Mesenchymal stem cell (in vitro differentiated cells and primary cell): ENCODE measurements at places on chromosomes 4 and X.

- peaks cover 36% of the 10 kb centered on the region for H3K27me3 ChIP-seq
- H3K36me3 ChIP-seq, result no peaks in the 10 kb centered on the region
- DNase-seq, result no peak
- no peak overlapping the region for H3K4me3 ChIP-seq
- no peaks in the 10 kb centered on the region for H3K4me1 ChIP-seq
Measured at GRCh38 chr4:55002431-55002830, 123.0 kb downstream of the KDR start.

DNA sequence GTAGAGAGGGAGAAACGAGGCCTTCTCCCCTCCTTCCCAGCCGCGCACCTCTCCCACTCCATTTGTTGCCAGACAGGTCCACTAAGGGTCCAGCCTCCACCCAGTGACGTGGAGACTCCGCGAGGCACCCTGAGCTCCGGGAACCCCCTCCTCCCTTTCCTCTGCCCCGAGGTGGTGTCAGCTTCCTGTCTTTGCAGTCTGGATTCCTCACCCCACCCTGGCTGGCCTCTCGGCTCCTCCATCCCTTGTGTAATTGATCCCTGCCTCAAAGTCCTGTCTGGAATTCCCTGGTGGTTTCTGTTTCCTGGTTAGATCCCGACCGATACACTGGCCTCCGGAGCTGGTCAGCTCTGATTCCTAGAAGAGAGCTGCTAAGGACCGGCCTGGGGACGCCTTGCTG, 105.9 kb upstream of the SCOC start:
- H3K36me3 ChIP-seq, result no peaks in the 10 kb centered on the region
- H3K27me3 ChIP-seq, result no peaks in the 10 kb centered on the region
- peak; percentile 34 for DNase-seq
- peaks cover 6% of the 10 kb centered on the region for H3K4me1 ChIP-seq
- H3K4me3 ChIP-seq, result no peak overlapping the region

GRCh38 chr4:143358923-143359643, 22.4 kb downstream of the GAB1 start:
- H3K4me3 ChIP-seq, result no peak overlapping the region
- H3K27ac ChIP-seq, result peak overlapping the region; percentile 92
- H3K4me1 ChIP-seq, result peaks cover 6% of the 10 kb centered on the region
- H3K27me3 ChIP-seq, result no peaks in the 10 kb centered on the region
- peak; percentile 84 for DNase-seq

DNA sequence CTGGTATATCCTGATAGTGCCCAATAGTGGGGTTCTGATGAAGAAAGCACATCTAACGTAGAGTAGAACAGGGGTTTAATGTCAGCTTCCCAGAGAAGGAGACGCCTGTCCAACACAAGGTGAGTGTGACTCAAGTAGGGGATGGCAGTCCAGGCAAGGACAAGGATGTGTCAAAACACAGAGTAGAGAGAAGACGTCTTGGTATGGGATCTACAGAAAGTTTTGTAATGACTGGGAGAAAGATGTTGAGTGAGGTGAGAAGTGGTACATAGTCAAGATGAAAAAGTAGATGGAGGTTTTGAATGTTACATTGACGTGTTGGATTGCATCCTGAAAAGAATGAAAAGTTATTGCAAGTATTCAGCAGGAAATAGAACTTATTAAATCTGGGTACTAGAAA, 124.4 kb downstream of the TMA16 start:
- H3K27ac ChIP-seq, result no peak overlapping the region
- no peaks in the 10 kb centered on the region for H3K27me3 ChIP-seq
- H3K36me3 ChIP-seq, result no peaks in the 10 kb centered on the region
- no peaks in the 10 kb centered on the region for H3K4me1 ChIP-seq

GRCh38 chr4:95151255-95151654, 393.5 kb downstream of the BMPR1B start:
- no peaks in the 10 kb centered on the region for H3K36me3 ChIP-seq
- H3K27me3 ChIP-seq, result no peaks in the 10 kb centered on the region
- no peak overlapping the region for H3K4me3 ChIP-seq
- no peaks in the 10 kb centered on the region for H3K4me1 ChIP-seq

GRCh38 chr4:19686456-19686855, 565.2 kb upstream of the SLIT2 start:
- no peaks in the 10 kb centered on the region for H3K27me3 ChIP-seq
- DNase-seq, result no peak
- no peaks in the 10 kb centered on the region for H3K4me1 ChIP-seq
- no peaks in the 10 kb centered on the region for H3K36me3 ChIP-seq
- no peak overlapping the region for H3K27ac ChIP-seq

DNA sequence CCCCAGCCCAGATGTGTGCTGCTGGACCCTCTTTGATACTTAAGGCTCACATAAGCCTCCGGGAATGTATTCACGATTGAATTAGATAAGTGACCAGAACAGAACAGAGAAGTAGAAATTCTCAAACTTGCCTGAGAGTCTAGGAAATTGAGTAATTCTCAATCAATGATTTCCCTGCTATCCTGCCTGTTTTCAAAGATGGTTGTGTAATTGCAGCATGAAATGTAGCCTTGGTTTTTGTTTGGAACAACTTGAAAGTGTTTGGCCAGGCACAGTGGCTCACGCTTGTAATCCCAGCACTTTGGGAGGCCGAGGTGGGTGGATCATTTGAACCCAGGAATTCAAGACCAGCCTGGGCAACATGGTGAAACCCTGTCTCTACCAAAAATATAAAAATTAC, 41.2 kb downstream of the TNIP2 start:
- H3K27me3 ChIP-seq, result no peaks in the 10 kb centered on the region
- peaks cover 6% of the 10 kb centered on the region for H3K4me1 ChIP-seq
- no peak for DNase-seq
- H3K27ac ChIP-seq, result no peak overlapping the region
- no peak overlapping the region for H3K4me3 ChIP-seq

GRCh38 chr4:159736411-159736810, 633.5 kb downstream of the RAPGEF2 start:
- no peaks in the 10 kb centered on the region for H3K36me3 ChIP-seq
- no peaks in the 10 kb centered on the region for H3K4me1 ChIP-seq
- H3K27ac ChIP-seq, result no peak overlapping the region
- H3K27me3 ChIP-seq, result no peaks in the 10 kb centered on the region
- no peak for DNase-seq

GRCh38 chr4:187333151-187333550, 609.5 kb upstream of the FAT1 start:
- no peak overlapping the region for H3K27ac ChIP-seq
- H3K4me3 ChIP-seq, result no peak overlapping the region
- peak; percentile 16 for DNase-seq
- no peaks in the 10 kb centered on the region for H3K4me1 ChIP-seq

- peak; percentile 65 for DNase-seq
- H3K27ac ChIP-seq, result no peak overlapping the region
- H3K4me3 ChIP-seq, result no peak overlapping the region
- H3K4me1 ChIP-seq, result no peaks in the 10 kb centered on the region
- no peaks in the 10 kb centered on the region for H3K36me3 ChIP-seq
Measured at GRCh38 chr4:142274137-142274536, 572.0 kb downstream of the INPP4B start.

DNA sequence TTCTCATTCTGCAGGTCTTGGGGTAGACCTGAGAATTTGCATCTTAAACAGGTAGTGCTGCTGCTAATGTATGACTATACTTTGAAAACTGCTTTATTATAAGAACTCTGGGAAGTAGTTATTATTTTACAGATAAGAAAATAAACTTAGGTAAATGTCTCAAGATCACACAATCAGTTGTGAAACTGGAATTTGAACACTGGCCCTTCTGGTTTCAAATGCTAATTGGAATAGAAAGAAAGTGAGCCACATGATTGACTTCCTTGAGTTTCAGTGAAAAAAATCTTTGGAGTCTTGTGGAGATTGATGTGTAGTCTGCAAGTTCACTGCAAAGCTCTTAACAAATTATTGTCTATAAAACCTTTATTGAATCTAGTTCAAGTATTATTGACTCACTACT, 44.5 kb downstream of the FTHL17 start:
- H3K4me1 ChIP-seq, result no peaks in the 10 kb centered on the region
- no peak overlapping the region for H3K27ac ChIP-seq
- DNase-seq, result no peak
- no peak overlapping the region for H3K4me3 ChIP-seq
- no peaks in the 10 kb centered on the region for H3K27me3 ChIP-seq

DNA sequence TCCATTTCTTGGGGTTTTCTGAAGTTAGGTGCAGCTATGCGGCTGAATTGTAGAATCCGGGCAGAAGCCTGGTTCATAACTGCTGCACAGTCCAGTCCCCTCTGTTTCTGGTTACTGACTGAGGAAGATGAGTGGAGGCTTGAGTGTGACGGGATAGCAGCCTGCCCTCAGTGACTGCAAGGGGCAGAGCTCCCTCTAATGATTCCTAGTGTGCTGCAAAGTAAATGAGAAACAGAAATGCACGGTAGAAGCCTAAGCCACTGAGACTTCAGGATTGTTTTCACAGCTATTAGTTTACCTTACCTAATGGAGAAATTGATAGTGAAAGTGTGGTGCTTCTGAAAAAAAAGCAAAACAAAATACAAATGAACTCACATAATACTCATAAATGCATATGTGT, 189.2 kb downstream of the GPM6A start:
- no peaks in the 10 kb centered on the region for H3K4me1 ChIP-seq
- no peaks in the 10 kb centered on the region for H3K27me3 ChIP-seq
- no peaks in the 10 kb centered on the region for H3K36me3 ChIP-seq
- H3K4me3 ChIP-seq, result no peak overlapping the region

GRCh38 chrX:103495786-103496185, 23.5 kb downstream of the RAB40A start:
- no peak overlapping the region for H3K27ac ChIP-seq
- DNase-seq, result no peak
- H3K4me3 ChIP-seq, result no peak overlapping the region
- no peaks in the 10 kb centered on the region for H3K4me1 ChIP-seq
- peaks cover 3% of the 10 kb centered on the region for H3K36me3 ChIP-seq
- no peaks in the 10 kb centered on the region for H3K27me3 ChIP-seq

DNA sequence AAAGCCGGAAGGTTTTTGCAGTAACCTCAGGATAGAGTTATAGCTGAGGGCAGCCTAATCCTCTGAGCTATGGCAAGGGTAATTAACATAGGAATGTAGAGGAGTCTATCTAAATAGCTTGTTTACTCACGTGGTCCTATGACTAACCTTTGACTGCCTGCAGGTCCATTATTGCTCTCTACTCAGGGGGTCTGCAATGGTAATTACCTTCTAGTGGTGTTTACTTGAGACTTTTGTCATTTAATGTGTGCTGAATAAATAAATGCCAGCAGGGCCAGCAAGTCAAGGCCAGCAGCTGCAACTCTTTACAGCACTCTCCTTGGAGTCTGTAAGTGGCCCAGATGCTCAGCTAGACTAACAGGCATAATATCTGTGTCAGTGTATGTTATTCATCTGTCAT, 212.7 kb upstream of the FMR1 start:
- no peaks in the 10 kb centered on the region for H3K4me1 ChIP-seq
- no peak overlapping the region for H3K27ac ChIP-seq
- H3K4me3 ChIP-seq, result no peak overlapping the region
- no peaks in the 10 kb centered on the region for H3K27me3 ChIP-seq
- H3K36me3 ChIP-seq, result no peaks in the 10 kb centered on the region
- no peak for DNase-seq

DNA sequence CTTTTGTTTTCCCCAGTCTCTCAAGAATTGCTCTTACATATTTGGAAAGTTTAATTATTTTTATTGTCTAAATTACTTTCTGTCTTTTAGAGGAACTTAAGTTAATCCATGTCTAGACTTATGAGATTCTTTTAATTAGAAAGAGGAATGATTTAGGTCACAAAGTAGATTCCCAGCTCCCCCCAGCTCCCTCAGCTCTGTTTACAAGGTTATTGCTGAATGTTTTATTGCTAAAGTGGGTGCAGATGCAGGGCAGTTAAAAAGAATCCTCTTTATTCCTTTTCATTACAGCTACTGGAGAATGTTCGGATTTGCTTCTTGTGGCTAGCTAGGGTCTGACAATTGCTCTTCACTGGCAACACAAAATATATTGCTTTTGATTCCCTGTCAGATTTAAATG, 33.7 kb upstream of the CCKAR start:
- H3K27me3 ChIP-seq, result no peaks in the 10 kb centered on the region
- no peak for DNase-seq
- peaks cover 5% of the 10 kb centered on the region for H3K4me1 ChIP-seq
- no peaks in the 10 kb centered on the region for H3K36me3 ChIP-seq
- H3K4me3 ChIP-seq, result no peak overlapping the region
- no peak overlapping the region for H3K27ac ChIP-seq

DNA sequence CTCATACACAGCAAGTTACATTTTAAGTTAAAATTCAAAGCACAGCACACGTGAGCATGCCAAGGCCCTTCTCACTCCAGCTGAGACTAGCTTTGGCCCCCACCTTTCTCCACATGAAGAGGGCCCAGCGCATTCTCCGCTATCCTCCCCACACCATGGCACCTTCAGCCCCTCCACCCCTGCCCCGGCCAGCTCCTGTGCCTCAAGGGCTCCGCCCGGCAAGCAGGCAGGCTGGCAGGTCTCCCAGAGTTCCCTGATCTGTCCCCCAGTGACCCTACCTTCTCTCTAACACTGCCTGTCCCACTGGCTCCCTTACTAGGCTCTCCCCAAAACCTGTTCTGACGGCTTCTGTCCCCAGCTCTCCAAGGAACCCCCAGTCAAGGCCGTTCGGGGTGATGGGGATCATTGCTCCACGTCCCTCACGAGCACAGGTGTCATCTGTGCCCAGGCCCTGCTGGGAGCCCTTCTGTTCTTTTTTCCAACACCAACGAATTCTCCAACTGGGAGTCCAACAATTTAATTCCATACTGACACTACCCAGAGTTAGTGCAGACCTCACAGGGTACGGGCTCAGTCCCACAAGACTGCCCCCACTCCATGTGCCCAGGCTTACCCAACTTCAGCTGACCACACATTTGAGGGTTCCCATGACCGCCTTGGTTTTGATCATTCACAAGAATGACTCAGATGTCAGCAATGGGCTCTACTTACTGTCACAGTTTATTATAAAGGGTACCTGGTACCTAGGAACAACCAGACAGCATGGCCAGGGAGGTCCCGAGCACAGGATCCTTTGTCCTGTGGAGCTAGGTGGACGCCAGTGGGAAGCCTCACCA, 4.2 kb downstream of the LETM1 start:
- H3K27me3 ChIP-seq, result no peaks in the 10 kb centered on the region
- peaks cover 10% of the 10 kb centered on the region for H3K36me3 ChIP-seq
- no peak overlapping the region for H3K4me3 ChIP-seq

DNA sequence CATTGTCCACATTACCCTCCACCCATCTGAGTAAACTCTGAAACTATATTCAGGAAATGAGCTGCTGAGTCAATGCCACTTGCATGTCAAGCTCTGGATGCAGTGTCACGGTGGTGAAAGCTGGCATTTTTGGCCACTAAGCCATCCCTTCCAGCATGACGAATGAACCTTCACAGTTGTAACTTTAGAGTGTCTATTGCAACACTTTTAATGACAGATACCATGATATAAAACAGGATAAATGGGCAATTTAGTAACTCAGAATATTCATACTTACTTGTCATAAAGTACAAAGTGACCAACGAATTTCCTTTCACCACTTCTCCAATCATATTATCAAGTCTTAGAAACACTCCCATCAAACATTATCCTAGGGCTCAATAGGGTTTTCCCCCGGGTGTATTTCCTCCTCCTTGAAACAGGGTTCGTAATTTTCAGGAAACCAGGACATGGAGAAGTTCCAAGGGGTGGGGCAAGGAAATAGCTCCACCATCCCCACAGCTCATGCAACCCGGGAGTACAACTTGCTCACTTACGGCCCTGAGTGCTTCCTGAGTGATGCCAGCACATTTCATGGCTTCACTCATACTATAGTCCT, 73.1 kb downstream of the MTHFD2L start:
- no peak overlapping the region for H3K27ac ChIP-seq
- no peaks in the 10 kb centered on the region for H3K36me3 ChIP-seq
- peaks cover 1% of the 10 kb centered on the region for H3K4me1 ChIP-seq
- DNase-seq, result peak; percentile 84

GRCh38 chr4:21092531-21092930, 392.3 kb downstream of the PACRGL start:
- H3K27ac ChIP-seq, result no peak overlapping the region
- H3K4me3 ChIP-seq, result no peak overlapping the region
- H3K4me1 ChIP-seq, result no peaks in the 10 kb centered on the region
- no peaks in the 10 kb centered on the region for H3K27me3 ChIP-seq
